EH (cell line): ENCODE measurements at places on chromosomes 5 and 9.

DNA sequence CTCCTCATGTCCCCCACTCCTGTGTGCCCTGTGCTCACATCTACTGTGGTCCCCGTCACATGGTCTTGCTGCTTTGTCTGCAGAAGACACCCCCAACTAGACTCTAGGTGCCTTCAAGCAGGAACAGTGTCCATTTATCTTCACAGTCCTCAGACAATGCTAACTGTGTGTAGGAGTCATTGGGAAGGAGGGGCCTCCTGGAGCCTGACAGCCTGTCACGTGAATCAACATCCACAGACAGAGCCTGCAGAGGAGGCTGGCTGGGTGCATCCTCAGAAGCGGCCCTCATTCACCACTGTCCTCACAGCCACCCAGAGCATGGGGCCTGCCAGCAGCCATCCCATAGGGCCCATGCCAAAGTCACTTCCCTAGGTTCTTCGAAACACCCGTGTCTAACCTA lies 98.7 kb downstream of the MED10 start:
- DNase-seq = no peak

DNA sequence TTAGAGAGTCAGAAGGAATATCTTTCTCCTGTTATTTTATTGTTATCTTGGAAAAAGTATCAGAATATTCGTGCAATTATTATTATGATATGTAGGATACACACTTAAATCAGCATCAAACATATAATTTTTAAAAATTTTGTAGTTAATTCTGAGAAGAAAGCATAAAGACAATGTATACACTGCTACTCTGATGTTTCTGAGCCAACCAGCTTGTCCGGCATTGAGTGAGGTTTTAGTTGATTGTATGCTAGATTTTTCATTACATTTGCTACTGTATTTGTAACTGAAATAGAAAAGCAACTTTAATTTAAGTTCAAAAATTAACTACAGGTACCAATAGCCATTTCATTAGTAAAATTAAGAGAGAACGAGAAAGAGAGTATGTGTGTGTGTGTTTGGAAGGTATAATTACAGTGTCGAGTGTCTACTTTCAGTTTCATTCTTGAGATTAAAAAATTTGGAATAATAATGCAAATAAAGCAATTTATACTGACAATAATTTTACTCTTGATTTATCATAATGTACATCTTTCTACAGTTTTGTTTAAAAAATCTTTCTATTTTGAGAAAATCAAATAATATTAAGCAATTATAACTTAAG lies 160.4 kb upstream of the CDH12 start:
- DNase-seq = no peak

- DNase-seq = no peak
Observed at GRCh38 chr9:70108181-70108580, 64.5 kb downstream of the MAMDC2 start.

GRCh38 chr9:88824711-88825110 lies 166.6 kb upstream of the S1PR3 start:
- no peak for DNase-seq

- DNase-seq = peak; percentile 33
Observed at GRCh38 chr9:20640331-20641187, 18.3 kb upstream of the MLLT3 start.

- DNase-seq = peak; percentile 32
Observed at GRCh38 chr9:122144836-122145591, 14.6 kb downstream of the NDUFA8 start.

DNA sequence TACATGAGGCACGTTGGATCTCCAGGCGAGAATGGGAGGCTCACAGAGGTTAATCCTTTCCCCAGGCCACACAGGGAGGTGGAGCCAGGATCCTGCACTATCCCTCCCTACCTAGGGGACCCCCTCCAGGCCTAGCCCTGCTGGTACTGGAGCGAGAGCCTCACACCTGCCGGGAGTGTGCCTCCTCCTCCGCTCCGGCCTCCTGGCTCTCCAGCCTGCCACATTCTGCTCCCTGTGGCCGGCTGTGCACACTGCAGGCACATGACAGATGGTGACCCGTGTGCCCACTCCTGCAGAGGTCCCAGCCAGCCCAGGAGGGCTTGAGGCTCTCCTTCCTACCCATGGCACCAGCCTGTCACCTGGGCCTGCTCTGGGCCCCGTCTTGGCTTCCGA lies 93.4 kb downstream of the RXRA start:
- DNase-seq = no peak
